ENCODE measurements at places on chromosomes 5 and 9. TPM values are rescaled to one million over a fixed set of nuclear protein-coding genes. Genes with fewer than 3 reads are reported as not detected.

DNA sequence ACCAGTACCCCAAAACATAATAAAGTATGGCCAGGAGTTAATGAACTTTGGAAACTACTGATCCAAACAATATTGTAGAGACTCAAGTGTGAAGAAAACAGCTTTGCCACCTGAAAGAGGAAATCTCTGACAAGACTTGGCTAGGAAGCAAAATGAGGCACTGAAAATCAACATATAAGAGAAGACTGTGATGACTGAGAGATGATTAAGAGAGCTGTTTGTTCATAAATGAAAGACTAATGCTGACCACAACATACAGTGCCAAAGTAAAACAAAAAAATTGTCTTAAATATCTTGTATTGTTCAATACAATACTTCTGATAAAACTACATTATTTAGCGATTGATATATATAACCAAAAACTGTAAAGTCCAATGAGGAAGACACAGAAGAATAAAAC is 7.2 kb downstream of the RC3H2 start:
- no peak for DNase-seq

DNA sequence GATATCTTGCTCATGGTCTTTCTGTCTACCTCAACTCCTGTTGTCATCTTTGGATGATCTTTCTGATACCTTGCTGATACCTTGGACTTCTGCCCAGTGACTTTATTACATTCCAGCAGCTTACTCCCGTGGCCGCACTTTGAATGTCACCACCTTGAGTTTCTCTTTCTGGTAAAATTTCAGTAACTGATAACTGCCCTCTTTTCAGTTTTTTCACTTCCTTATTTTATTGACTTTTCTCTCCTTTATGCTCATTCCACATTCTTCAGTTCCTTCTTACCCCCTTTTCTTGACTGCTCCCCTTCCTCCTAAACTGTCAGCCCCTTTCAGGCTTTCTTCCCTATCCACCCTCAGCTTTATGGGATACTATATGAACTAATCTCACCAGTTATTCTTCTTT is 7.0 kb upstream of the FBXO4 start:
- no peak for DNase-seq

IFNA8 gene
- total RNA-seq = 8.4 TPM

- no peak for DNase-seq
Measured at GRCh38 chr5:81069990-81070389, 109.8 kb downstream of the RASGRF2 start.

- no peak for DNase-seq
Measured at GRCh38 chr5:82570-82969, 9.4 kb upstream of the PLEKHG4B start.

PCDHB12 gene
- 2.9 TPM for total RNA-seq

GRCh38 chr9:68961587-68961986 is 52.3 kb downstream of the PRKACG start:
- DNase-seq = no peak

DNA sequence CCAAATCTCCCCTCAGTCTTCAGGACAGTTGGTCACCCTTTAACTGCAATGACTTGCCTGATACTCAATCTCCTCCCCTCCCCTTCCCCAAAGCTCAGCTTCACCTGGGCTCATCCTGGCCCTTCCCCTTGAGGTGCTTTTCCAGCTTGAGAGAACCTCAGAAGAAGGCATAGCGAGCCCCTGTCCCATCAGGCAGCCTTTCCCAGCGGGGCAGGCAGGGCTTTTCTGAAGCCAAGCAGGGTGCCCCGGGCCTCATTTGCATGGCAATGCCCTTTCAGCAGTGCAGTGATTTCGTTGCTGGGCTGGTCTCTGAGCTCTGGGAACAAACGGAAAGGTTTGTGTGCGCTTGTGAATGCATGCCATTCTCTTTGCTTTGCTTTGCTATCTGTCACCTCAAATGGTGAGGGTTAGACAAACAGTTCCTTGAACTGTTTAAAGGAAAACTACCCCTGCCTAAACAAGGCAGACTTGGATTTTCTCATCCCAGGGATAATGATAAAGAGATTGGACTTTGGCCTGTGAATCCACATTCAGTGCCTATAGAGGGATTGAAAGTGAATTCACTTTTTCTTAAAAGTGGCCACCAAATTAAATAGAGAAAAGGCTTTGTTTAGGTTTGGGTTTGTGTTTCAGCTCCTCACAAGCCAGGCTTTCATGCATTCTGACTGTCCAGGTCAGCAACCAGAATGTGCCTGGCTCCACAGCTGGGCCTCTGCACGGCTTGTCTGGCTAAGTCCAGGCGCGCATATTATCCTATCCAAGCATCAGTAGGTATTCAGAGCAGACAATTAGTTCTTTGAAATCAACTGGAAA is 165.3 kb downstream of the ZNF608 start:
- peak; percentile 46 for DNase-seq

PTGDS gene
- total RNA-seq = 49.6 TPM

HACD4 gene
- total RNA-seq = 8.7 TPM

GRCh38 chr9:114061292-114061691 is 16.8 kb downstream of the AMBP start:
- DNase-seq = no peak

- peak; percentile 92 for DNase-seq
Measured at GRCh38 chr9:129412814-129413536, 207.9 kb downstream of the C9orf50 start.

RHOBTB3 gene
- total RNA-seq = 226 TPM

- DNase-seq = no peak
Measured at GRCh38 chr5:15023846-15024245, 152.3 kb upstream of the ANKH start.

CTNNAL1 gene
- total RNA-seq = 68.9 TPM

GRCh38 chr9:37936965-37937364 is 33.0 kb upstream of the SLC25A51 start:
- peak; percentile 89 for DNase-seq

WWC1 gene
- total RNA-seq = 1.2 TPM

PCDHA11 gene
- total RNA-seq = 1.2 TPM

TMEM141 gene
- 90.5 TPM for total RNA-seq

GRCh38 chr5:172506921-172507320 is 52.6 kb upstream of the SH3PXD2B start:
- no peak for DNase-seq

GRCh38 chr5:140366589-140367255 is 6.7 kb downstream of the SLC4A9 start:
- DNase-seq = no peak

SPINK13 gene
- not detected for total RNA-seq

- no peak for DNase-seq
Measured at GRCh38 chr5:61286446-61287132, 45.5 kb upstream of the ZSWIM6 start.

ADCY2 gene
- 4.6 TPM for total RNA-seq

GRCh38 chr5:90022711-90023053 is 386.9 kb downstream of the CETN3 start:
- DNase-seq = no peak

- DNase-seq = peak; percentile 39
Measured at GRCh38 chr5:97838214-97838613, 655.2 kb upstream of the RIOK2 start.

DNA sequence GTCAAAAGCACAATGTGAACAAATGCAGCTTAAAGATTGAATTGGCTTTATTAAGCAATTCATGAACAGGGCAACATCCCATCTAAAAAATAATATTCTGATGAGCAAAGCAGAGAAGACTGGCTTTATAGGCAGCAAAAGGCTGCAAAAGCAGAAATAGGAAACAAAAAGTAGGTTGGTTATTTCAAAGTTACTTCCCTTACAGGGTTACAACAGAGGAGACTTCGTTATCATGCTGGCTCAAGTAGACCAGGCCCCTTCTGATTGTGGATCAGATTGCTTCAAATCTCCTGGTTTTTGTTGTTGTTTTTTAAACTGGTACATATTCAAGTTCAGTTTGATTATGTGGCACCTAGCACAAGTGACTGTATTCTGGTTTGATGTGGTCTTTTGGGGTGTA is 73.1 kb downstream of the MAN2A1 start:
- no peak for DNase-seq

DNA sequence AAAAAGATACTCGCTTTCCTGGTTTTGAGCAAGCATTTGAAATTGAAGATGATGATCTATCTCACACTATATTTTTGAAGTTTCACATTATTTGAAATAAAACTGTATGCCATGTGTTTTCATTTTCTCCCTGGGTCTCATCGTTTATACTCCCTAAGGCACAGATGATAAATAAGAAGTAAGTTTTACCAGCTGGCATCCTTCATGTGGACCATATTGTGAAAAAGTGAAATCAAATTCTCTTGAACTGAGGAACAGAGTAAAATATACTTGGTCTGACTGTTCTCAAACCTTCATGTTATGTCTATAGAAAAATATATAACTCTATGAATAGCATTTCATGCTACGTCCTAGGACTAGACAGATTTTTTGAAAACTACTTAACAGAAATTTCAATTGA is 1600.9 kb upstream of the C9orf72 start:
- no peak for DNase-seq

GRCh38 chr5:107425541-107426031 is 245.2 kb downstream of the EFNA5 start:
- DNase-seq = peak; percentile 65

PCDHAC2 gene
- total RNA-seq = 3.4 TPM

- no peak for DNase-seq
Measured at GRCh38 chr9:127489471-127490115, 38.3 kb downstream of the LRSAM1 start.

PCDHA12 gene
- total RNA-seq = 2.9 TPM

DNA sequence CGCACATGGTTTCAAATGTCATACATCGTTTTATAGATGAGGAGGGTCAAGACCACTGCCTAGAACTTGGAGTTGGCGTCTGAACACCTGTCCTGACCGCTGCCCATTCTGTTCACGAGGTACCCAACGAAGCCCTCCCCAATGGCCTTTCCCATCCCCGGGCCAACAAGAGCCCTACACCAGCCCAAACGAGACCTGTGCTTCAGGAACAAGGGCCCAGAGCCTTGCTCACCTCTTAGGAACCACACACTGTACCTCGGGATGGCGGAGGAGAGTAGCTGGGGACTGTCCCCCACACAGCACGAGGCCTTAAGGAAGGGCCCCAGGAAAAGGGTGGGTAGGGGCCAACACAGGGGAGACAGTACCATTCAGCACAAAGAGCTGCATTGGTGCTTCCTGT is 3.0 kb downstream of the SURF6 start:
- DNase-seq = no peak

RORB gene
- 1.7 TPM for total RNA-seq

- no peak for DNase-seq
Measured at GRCh38 chr5:90747175-90747574, 188.6 kb downstream of the ADGRV1 start.

DNA sequence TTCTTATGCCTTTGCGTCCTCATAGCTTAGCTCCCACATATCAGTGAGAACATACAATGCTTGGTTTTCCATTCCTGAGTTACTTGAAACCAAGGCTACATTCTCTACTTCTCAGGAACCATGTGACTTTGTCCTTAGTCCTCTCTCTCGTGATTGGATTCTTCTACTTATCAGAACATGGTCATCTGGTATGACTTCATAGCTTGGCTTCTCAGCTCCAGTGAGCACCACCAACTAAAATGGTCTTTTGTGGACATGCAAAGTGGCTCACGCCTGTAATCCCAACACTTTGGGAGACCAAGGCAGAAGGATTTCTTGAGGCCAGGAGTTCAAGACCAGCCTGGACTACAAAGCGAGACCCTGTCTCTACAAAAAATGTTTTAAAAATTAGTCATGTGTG is 81.2 kb upstream of the NIPBL start:
- DNase-seq = no peak

DNA sequence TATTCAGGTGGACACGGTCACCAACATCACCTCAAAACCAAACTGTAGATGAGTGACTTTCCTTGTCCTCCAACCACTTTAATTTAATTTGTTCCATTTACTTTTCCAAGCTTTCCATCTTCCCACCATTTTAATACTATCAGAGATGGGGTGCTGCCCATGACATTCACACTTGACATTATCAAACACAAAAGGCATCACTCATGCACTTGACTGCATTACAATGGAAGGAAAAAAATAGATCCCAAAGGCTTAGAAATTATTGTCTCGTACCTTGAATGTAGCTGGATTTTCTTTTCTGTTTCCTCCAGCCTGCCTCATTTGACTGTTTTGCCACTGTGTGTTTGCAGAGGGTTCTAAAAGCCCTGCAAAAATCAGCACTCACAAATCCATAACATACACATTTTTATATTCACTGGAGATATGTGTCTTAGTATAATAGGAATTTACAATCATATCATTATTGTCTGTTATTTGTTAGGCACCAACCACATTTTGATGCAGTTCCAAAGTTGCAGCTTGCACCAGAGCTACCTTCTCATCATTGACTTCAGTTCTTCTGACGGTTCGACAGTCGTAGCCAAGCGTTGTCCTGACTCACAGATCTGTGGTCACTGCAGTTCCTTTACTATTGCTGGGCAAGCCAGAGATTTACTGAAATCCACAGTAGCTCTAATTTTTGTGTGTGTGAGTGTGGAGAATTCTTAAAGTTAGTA is 712.3 kb upstream of the WWC1 start:
- no peak for DNase-seq

DNA sequence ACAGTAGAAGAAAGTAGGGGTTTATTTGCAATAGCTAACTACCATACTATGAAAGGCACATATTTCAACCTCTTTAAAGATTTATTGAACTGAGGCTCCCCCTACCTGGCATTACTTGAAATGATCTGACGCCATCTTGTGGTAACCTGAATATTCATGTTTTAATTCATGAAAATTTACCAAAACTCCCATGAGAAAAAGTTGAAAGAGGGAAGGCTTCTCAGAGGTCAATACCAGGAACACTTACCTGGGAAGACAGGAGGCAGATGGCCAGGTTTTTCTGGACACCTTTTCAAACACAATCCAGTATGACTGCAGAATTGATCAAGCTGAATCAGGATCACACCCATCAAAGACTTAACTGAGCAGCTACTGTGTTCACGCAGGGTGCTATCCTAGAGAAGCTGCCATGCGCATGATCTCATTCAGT is 9.4 kb downstream of the PRELID2 start:
- DNase-seq = peak; percentile 67

RNF20 gene
- 23.1 TPM for total RNA-seq

GRCh38 chr9:121651008-121651294 is 483 bp upstream of the DAB2IP start:
- no peak for DNase-seq

ADAMTS13 gene
- total RNA-seq = 2.2 TPM

TMEM161B gene
- total RNA-seq = 34.4 TPM

GRCh38 chr5:135310328-135310989 is 88.6 kb downstream of the MACROH2A1 start:
- DNase-seq = no peak

PCDHAC1 gene
- total RNA-seq = 2.9 TPM

- no peak for DNase-seq
Measured at GRCh38 chr5:149195337-149195887, 54.1 kb downstream of the ABLIM3 start.

GRCh38 chr5:73591698-73592501 is 26.4 kb downstream of the UTP15 start:
- peak; percentile 54 for DNase-seq

NLN gene
- 10.4 TPM for total RNA-seq

C5orf34 gene
- 7.0 TPM for total RNA-seq

DNA sequence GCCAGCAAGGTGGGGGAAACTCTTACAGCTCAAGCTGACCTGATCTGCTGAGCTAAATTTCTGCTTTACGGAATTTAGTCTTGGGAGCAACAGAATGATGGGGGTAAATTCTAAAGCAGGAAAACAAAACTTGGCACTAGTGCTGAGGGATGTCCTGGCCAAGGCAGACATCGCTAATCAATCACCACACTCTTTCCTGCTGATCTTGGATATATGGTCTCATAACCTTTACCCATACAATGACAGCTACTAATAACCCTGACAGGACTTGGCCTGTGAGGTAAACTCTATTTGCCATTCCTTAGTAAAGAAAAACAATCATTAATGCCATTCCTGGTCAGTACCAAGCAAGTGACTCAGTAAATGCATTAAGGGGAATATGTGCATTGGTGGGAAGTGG is 51.5 kb downstream of the PPARGC1B start:
- DNase-seq = no peak

MAMDC2 gene
- 3.1 TPM for total RNA-seq

PLAA gene
- 27.0 TPM for total RNA-seq

CANX gene
- 365 TPM for total RNA-seq

Measured in umbilical cord (tissue), 2 donors.